Activated CD4-positive, alpha-beta memory T cell treated with anti-CD3 and anti-CD28 coated beads, Interleukin-2, amount 10 ng/mL, durations not matched to agents 7 days and 5 days (primary cell): ENCODE measurements at places on chromosomes 3 and 15. TPM values are rescaled to one million over a fixed set of nuclear protein-coding genes. Genes with fewer than 3 reads are reported as not detected.

PRKCD gene
- 24.8 TPM for total RNA-seq

GOLGA6L9 gene
- total RNA-seq, result 1.4 TPM

SERINC4 gene
- 0.15 TPM for total RNA-seq

C2CD4A gene
- 0.23 TPM for total RNA-seq

GAP43 gene
- total RNA-seq, result not detected

DNAH12 gene
- 0.03 TPM for total RNA-seq

SLC24A5 gene
- total RNA-seq, result not detected

TNNC1 gene
- 2.3 TPM for total RNA-seq

KCNMB3 gene
- 1.3 TPM for total RNA-seq

GNAT1 gene
- not detected for total RNA-seq

PLSCR4 gene
- total RNA-seq, result 0.20 TPM

LTK gene
- 5.2 TPM for total RNA-seq

RAD51 gene
- 50.9 TPM for total RNA-seq

CHRM5 gene
- total RNA-seq, result not detected

ATP13A5 gene
- not detected for total RNA-seq

CRYGS gene
- total RNA-seq, result 4.8 TPM

HHLA2 gene
- 11.6 TPM for total RNA-seq

ITPKA gene
- total RNA-seq, result 0.48 TPM

NOX5 gene
- total RNA-seq, result not detected

AMT gene
- 5.2 TPM for total RNA-seq

CASR gene
- total RNA-seq, result 0.15 TPM

TERC gene
- total RNA-seq, result 1.9 TPM

CTXN2 gene
- not detected for total RNA-seq

GHSR gene
- total RNA-seq, result not detected

CCR2 gene
- total RNA-seq, result 167 TPM

CAMKV gene
- not detected for total RNA-seq

TRPM7 gene
- 40.2 TPM for total RNA-seq

CCDC33 gene
- total RNA-seq, result not detected

PLSCR2 gene
- not detected for total RNA-seq

PPP1R14D gene
- total RNA-seq, result not detected

CLRN1 gene
- total RNA-seq, result not detected

CLK3 gene
- 133 TPM for total RNA-seq

TMEM202 gene
- not detected for total RNA-seq
